ENCODE measurements at places on chromosomes 6 and 20.
A peak's percentile ranks its signal among the peaks of the same experiment; 100 is the strongest.

- no peak overlapping the region for H3K27ac ChIP-seq
- H3K4me3 ChIP-seq = no peak overlapping the region
- H3K4me1 ChIP-seq = no peaks in the 10 kb centered on the region
- DNase-seq = no peak
- no peaks in the 10 kb centered on the region for H3K36me3 ChIP-seq
Observed at GRCh38 chr6:25227854-25228253, 51.3 kb upstream of the CARMIL1 start.

DNA sequence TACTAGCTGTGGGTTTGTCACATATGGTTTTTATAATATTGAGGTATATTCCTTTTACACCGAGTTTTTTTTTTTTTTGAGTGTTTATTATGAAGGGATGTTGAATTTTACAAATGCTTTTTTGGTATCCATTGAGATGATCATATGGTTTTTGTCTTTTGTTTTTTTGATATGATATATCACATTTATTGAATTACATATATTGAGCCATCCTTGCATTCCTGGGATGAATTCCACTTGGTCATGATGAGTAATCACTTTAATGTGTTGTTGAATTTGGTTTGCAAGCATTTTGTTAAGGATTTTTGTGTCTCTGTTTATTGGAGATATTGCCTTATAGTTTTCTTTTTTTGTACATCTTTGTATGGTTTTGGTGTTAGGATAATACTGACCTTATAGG is 3.3 kb upstream of the ZNF337 start:
- H3K36me3 ChIP-seq = no peaks in the 10 kb centered on the region
- no peaks in the 10 kb centered on the region for H3K4me1 ChIP-seq
- no peak overlapping the region for H3K27ac ChIP-seq
- DNase-seq = no peak
- no peak overlapping the region for H3K4me3 ChIP-seq

DNA sequence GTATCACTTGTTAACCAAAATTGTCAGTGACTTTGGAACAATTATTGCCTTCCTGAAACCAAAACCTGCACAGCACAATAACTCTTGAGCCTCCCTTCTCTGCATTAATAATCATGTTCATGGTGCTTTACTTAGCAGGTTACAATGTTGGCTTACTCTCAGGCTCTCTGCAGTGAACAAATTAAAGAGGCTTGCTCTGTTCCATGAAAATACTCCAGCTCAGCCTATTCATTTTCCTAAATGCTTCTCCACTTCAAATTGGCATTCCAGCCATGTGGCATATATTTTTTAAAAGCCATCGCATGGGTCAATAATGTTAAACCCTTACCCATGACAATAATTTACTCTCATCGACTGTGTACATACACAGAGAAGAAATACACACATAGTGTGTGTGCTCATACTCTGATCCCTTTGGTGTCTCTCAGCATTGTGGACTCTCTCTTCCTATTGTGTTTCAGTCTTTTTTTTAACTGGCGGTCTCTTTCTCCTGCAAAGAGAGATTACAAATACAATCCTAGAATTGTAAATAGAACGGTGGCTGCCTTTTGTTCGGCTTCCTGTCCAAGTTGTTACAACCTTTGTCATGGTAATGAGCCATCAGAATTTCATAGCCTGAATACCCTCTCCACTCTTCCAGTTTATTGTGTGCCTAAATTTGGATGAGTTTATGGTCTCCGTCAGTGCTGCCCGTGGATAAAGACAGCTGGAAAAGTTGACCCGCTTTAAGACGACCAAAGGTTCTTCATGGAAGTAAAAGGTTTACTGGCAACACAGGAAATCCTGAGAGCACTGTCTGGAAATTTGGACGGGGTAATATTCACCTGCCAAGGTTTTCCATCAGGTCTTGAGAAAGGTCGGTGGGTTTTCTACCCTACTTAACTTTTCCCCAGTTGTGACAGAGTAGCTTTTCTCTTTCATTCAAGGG is 263.6 kb downstream of the CD83 start:
- H3K4me3 ChIP-seq = no peak overlapping the region
- peaks cover 10% of the 10 kb centered on the region for H3K4me1 ChIP-seq
- peak overlapping the region; percentile 70 for H3K27ac ChIP-seq
- DNase-seq = no peak
- H3K36me3 ChIP-seq = no peaks in the 10 kb centered on the region
- no peaks in the 10 kb centered on the region for H3K27me3 ChIP-seq

- H3K4me1 ChIP-seq = no peaks in the 10 kb centered on the region
- no peaks in the 10 kb centered on the region for H3K36me3 ChIP-seq
- H3K27ac ChIP-seq = no peak overlapping the region
- H3K27me3 ChIP-seq = no peaks in the 10 kb centered on the region
- no peak overlapping the region for H3K4me3 ChIP-seq
- no peak for DNase-seq
Observed at GRCh38 chr20:40494248-40494647, 194.8 kb downstream of the MAFB start.

- no peak for DNase-seq
- H3K27ac ChIP-seq = no peak overlapping the region
- no peaks in the 10 kb centered on the region for H3K27me3 ChIP-seq
Observed at GRCh38 chr20:25643716-25644115, 19.9 kb upstream of the NANP start.

DNA sequence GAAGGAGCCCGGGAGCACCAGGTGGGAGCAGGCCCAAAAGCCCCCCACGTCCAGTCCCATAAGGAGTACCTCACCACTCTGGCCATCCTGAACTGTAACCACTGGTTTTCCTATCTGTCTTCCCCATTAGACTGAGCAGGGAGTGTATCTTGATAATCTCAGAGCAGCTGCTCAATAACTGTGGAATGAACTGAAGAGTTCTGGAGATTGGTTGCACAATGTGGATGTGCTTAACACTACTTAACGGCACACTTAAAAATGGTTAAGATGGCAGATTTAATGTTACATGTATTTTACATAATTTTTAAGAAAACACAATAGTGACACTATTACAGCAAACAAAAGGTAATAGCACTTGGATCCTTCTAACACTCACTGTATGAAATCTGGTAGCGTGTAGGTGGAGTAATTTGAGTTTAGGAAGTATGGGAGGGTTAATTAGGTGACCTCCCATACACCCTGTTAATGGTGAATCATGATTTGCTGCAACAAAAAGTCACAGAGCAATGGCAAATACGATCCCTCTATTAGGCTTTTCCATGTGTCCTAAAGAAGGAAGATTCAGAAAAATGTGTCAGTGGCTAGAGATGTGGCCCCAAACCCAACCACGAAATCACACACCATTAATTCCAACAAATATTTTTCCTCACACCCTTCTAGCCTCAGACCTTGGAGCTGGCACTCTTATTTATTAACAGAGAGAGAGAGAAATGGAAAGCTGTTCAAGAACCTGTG is 18.4 kb downstream of the TRAM2 start:
- no peak overlapping the region for H3K27ac ChIP-seq
- no peak for DNase-seq
- no peak overlapping the region for H3K4me3 ChIP-seq
- H3K36me3 ChIP-seq = no peaks in the 10 kb centered on the region
- no peaks in the 10 kb centered on the region for H3K27me3 ChIP-seq
- peaks cover 4% of the 10 kb centered on the region for H3K4me1 ChIP-seq

DNA sequence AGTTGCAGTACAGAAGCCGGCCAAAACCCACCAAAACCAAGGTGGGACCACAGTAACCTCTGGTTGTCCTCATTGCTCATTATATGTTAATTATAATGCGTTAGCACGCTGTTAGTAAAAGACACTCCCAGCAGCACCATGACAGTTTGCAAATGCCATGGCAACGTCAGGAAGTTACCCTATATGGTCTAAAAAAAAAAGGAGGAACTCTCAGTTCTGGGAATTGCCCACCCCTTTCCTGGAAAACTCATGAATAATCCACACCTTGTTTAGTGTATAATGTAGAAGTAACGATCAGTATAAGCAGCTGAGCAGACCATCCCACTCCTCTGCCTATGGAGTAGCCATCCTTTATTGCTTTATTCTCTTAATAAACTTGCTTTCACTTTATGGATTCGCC is 148.6 kb upstream of the EXOC2 start:
- H3K4me1 ChIP-seq = no peaks in the 10 kb centered on the region
- DNase-seq = no peak
- H3K27me3 ChIP-seq = no peaks in the 10 kb centered on the region
- H3K36me3 ChIP-seq = no peaks in the 10 kb centered on the region
- H3K4me3 ChIP-seq = no peak overlapping the region

GRCh38 chr6:2857580-2858337 is 16.1 kb upstream of the SERPINB1 start:
- H3K27me3 ChIP-seq = no peaks in the 10 kb centered on the region
- no peaks in the 10 kb centered on the region for H3K36me3 ChIP-seq
- H3K4me3 ChIP-seq = no peak overlapping the region
- peaks cover 5% of the 10 kb centered on the region for H3K4me1 ChIP-seq
- H3K27ac ChIP-seq = no peak overlapping the region

GRCh38 chr6:74971633-74972032 is 234.2 kb downstream of the COL12A1 start:
- no peak overlapping the region for H3K27ac ChIP-seq
- DNase-seq = no peak
- H3K36me3 ChIP-seq = no peaks in the 10 kb centered on the region
- no peaks in the 10 kb centered on the region for H3K27me3 ChIP-seq

GRCh38 chr6:27761391-27761790 is 150.8 kb downstream of the OR2B2 start:
- DNase-seq = no peak
- peak overlapping the region; percentile 18 for H3K4me3 ChIP-seq
- no peaks in the 10 kb centered on the region for H3K4me1 ChIP-seq
- H3K27me3 ChIP-seq = peaks cover 33% of the 10 kb centered on the region

GRCh38 chr6:108435391-108435790 is 125.3 kb upstream of the FOXO3 start:
- H3K4me1 ChIP-seq = no peaks in the 10 kb centered on the region
- no peak for DNase-seq
- no peak overlapping the region for H3K27ac ChIP-seq
- no peaks in the 10 kb centered on the region for H3K36me3 ChIP-seq
- H3K4me3 ChIP-seq = no peak overlapping the region
- no peaks in the 10 kb centered on the region for H3K27me3 ChIP-seq

DNA sequence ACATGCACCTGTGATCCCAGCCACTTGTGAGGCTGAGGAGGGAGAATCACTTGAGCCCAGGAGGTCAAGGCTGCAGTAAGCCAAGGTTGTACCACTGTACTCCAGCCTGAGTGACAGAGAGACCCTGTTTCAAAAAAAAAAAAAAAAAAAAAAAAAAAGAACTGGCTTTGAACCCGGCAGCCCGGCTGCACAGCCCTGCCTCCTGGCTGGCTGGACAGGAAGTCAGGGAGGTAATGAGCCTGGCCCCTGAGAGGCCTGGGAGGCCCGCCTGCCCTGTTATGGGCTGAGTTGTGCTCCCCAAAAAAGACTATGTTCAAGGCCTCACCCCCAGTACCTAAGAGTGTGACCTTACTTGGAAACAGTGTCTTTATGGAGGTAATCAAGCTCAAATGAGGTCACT is 65.6 kb downstream of the ABHD12 start:
- no peak for DNase-seq
- H3K27me3 ChIP-seq = no peaks in the 10 kb centered on the region
- H3K4me3 ChIP-seq = no peak overlapping the region
- H3K27ac ChIP-seq = no peak overlapping the region
- H3K4me1 ChIP-seq = peaks cover 2% of the 10 kb centered on the region
- H3K36me3 ChIP-seq = peaks cover 4% of the 10 kb centered on the region

DNA sequence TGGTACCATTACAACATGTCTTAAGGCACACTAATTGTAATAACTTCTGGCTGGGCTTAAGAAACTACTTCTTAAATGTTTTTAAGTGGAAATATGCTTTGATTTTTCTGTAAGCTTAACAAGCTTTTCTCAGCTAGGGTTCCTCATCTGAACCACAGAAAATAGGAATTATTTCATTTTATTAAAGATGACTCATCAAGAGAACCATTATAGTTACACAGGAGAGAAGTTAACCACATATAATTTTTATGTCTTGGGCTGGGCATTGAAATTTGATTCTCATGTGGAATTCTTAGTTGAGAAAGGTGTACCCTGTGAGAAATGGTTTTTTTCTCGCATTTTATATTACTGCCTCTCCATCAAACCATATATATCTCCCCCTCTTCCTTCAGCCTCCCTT is 75.1 kb downstream of the QKI start:
- H3K27ac ChIP-seq = no peak overlapping the region
- no peaks in the 10 kb centered on the region for H3K36me3 ChIP-seq
- no peak for DNase-seq
- no peak overlapping the region for H3K4me3 ChIP-seq
- no peaks in the 10 kb centered on the region for H3K27me3 ChIP-seq

DNA sequence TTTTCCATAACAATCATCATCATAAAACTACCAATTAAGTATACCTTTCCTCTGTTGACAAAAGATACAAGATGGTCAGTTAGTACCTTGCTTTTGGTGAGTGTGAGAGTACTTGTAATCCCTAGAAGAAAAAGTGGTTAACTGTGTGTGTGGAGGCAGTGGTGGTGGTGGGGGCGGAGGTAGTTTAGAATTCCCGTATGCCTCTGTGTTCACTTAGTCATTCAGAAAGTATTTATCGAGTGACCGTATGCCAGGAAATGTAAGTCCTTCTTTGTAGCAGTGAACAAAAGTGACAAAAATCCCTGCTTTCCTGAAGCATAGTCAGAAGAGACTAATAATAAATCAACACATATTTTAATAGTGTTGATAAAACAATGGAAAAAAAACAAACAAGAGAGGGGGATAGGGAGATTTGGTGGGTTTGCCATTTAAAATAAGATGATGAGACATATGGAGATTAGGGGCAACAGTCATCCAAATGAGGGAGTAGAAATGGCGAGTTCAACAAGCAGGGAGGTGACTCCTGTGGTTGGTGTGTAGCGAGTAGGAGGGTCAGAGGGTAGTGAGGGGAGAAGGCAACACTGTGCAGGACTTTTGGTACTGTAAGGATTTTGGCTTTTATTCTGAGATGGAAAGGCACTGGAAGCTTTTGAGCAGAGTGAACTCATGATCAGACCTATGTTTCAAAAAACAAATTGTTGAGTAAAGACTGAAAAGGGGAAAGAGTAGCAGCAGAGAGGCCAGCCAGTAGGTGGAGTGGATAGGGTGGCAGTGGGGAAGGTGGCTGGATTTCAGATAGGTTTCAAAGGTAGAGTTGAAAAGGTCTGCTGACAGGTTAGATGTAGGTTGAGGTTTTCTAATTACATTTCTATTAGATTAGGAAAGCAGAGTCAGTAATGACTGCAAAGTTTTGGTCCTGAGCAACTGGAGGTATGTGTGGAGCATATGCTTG is 40.3 kb upstream of the SIM1 start:
- DNase-seq = no peak
- H3K4me1 ChIP-seq = no peaks in the 10 kb centered on the region
- no peak overlapping the region for H3K27ac ChIP-seq

DNA sequence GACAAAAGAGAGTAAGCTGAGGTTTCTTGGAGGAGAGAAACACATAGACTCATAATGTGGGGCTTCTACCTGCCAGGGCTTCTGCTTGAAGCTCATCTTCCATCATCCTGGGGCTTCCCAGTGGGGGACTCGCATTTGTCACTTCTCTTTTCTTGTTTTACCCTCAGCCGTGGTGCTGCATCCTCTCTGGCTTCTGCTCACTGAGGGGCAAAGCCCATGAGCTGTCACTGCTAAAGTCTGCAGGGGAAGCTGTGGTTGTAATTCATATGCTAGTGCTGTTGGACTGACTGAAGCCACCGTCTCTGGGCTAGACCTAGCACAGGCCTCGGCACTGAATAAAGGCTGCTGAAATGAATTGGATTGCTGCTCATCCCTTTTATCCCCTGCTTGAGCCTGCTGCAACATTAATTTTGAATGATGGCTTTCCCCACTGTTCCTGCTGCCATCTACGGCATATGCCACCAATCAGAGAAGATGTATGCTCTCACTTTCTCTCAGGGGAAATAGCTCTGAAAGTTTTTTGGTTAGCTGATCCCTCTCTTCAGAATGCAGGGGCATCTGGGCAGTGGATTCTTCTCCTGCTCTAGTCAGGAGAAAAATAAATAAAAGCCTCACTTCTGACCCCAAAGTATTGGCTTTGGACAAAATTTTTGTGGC is 568.4 kb upstream of the MAP3K7 start:
- H3K4me3 ChIP-seq = no peak overlapping the region
- no peak for DNase-seq
- H3K27me3 ChIP-seq = no peaks in the 10 kb centered on the region
- H3K4me1 ChIP-seq = peaks cover 2% of the 10 kb centered on the region
